ENCODE measurements at places on chromosomes 4 and X.
A peak's percentile ranks its signal among the peaks of the same experiment; 100 is the strongest.

- no peak for DNase-seq
Measured at GRCh38 chr4:23384741-23385140, 505.1 kb downstream of the PPARGC1A start.

DNA sequence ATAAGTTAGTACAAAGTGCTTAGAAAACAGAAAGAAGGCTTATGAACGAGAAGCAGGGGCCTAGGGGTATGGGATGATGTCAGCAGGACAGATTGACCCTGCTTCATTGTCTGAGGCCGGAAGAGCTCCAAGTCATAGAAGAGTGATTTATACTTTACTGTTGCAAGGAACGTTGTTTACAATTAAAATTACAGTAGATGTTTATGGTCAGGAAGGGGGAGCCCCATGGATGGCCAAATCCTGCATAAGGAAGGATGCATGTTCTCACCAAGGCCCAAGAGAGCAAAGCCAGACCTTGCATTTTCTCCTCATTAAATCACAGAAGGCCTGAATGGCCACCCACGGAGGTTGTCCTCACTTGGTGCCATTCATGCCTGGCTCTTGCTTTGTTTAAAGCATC is 115.3 kb downstream of the LDB2 start:
- DNase-seq = no peak

DNA sequence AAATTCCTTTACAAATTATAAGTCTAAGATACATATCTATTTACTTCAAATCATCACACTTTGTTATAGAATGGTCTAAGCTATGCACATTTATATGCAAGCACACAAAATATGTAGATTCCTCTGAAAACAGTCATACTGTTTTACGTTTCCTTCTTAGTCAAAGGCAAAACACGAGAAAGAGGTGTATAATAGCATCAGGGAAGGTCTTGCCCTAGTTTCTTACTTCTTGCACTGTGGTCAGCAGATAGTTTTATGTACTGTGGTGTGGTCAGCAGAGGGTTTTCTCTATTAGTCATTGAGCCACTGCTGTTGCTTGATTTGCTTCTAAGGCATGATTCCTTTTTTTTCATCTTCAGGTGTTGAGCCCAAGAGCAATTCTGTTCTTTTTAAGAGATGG is 117.7 kb downstream of the ADAM29 start:
- no peak for DNase-seq

- no peak for DNase-seq
Measured at GRCh38 chr4:25799522-25799921, 63.3 kb downstream of the SEL1L3 start.

- no peak for DNase-seq
Measured at GRCh38 chr4:15552557-15553362, 83.1 kb downstream of the CC2D2A start.

GRCh38 chrX:110284159-110284558 is 33.7 kb downstream of the AMMECR1 start:
- no peak for DNase-seq

DNA sequence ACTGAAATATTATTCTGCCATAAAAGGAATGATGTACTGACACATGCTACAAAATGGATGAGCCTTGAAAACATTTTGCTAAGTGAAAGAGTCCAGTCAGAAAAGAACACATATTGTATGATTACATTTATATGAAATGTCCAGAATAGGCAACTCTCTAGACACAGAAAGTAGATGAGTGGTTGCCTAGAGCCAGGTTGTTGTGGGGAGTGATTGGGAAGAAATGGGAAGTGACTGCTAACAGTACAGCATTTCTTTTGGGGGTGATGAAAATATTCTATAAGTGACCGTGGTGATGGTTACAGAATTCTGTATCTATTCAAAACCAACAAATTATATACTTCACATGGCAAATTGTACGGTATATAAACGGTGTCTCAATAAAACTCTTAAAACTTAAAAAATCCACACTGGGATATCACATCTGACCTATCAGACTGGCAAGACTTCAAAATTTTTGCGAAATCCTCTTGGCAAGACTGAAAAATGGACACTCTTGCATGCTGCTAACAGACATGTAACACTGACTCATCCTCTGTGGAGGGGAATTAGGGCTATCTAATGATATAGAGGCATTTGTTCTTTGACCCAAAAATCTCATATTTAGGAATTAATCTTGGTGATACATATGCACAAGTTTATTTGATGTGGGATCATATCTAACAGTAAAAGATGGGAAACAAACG is 71.8 kb downstream of the FAM13A start:
- no peak for DNase-seq

DNA sequence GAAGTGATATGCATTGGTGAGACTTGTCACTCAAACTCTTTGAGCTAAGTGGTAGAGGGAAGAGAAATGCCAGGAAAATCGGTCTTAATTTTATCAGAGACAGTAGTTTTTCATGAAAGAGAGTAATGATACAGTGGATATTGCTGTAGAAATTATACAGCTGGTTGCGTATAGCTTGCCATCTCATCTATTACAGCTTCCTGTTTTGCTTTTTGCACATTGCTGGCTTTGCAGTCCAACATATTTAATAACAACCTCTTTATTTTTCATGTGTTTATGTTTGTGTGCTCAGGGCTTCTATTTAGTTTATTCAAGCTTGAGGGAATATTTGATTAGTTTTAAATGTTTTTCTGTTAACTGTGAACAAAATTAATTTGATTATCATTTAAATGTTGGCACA is 11.5 kb downstream of the SMAD1 start:
- DNase-seq = no peak

GRCh38 chr4:54391104-54391503 is 162.0 kb downstream of the PDGFRA start:
- DNase-seq = no peak

- DNase-seq = no peak
Measured at GRCh38 chrX:40933706-40934425, 151.4 kb upstream of the USP9X start.

DNA sequence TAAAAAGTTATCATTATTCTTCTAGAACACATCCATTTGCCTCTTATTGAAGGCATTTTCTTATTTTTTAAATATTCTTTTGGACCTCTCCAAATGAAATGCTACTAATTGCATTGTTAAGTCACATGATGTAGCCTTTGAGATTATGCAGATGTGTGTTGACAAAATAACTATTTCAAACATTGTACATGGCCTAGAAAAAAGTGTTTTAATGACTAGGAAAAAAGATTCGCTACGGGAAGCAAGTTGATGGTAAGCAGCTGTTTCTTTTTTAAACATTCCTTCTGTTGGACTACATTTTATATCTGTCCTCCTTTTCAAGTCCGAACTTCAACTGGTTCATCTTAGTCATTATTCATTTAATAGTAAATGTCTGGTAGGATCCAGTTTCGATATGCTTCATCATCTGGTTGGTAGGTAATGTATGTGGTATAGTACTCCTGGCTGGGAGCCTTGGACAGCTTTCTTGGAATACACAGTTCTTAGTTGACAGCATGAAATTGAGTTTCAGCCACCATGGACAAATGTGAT is 34.3 kb upstream of the GUCY1A1 start:
- DNase-seq = no peak

GRCh38 chrX:110287605-110288004 is 30.3 kb downstream of the AMMECR1 start:
- DNase-seq = no peak

DNA sequence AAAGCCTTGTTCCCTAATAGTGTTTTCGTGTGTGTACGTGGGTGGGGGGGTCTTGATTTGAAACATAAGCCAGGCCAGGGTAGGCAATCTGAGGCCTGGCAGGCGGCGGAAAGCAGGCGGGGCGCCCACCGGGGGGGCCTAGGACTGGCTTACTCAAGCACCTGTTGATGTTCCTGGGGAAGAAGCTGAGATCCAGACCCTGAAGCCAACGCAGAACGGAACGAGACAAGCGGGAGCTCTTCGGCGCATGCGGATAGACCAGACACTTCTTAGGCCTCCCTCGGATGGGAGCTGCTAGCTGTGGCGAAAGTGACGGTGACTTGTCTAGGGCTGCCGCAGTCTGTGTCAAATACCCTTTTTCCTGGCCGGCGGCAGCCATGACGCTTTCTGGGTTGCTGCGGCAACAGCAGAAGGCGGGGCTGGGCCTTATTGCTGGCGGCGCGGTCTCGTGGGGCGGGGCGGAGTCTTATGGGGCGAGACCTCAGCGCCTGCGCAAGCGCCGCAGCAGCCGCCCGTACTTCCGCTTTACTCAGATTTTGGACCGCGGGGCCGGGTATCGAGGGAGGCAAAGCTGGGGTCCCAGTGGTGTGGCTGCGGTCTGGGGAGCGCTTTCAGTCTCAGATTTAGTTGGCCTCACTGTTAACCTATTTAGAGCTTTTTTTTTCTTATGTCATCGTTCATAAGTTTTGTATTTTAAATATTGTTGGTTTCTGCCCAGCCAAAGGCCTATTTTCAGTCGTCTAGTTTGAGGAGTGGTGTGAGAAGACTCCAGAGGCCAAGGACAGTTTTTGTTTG is at the start of gene SPATA4:
TSS of gene SPATA4 (minus strand) at position 402 of the 795 bp plus-strand sequence. CDS start at position 379, 23 bp downstream.
- DNase-seq = peak; percentile 91

DNA sequence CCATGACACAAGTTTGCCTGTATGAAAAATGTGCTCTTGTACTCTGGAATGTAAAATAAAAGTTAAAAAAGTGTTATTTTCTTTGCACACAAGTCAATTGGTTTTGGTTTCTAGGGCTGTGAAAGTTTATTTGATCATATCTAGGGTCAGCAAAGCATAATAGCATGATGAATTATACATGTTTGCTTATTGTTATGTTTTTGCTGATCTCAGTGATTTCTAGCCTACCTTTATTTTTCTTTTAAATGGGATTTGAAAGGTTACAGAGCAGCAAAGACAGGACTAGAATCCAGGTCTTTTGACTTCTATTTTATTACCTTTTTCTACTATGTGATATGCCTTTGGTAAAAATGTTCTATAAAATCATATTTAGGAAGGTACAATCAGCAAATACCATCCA is 481.0 kb downstream of the PRR32 start:
- DNase-seq = no peak

GRCh38 chr4:81465406-81466340 is 6.0 kb downstream of the RASGEF1B start:
- peak; percentile 78 for DNase-seq

DNA sequence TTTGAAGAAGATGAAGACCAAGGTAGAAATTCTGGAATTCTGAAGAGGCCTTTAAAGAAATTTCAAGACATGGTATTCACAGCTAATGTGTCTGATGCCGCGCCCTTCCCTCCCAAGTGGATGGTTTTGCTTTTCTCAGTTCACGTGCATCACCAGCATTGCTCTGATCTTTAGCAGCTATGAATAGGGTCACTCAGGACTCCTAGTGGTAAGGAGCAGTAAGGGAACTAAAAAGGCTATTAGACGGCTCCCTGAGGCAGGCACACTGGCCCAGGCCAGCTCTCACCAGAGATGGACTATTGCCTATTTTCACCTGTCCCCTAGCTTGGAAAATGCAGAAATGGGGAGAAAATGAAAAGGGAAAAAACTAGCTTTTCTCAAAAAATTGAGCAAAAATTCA is 447.5 kb upstream of the RASGEF1B start:
- DNase-seq = no peak

GRCh38 chrX:43974741-43975465 is 1.7 kb upstream of the NDP start:
- DNase-seq = no peak

DNA sequence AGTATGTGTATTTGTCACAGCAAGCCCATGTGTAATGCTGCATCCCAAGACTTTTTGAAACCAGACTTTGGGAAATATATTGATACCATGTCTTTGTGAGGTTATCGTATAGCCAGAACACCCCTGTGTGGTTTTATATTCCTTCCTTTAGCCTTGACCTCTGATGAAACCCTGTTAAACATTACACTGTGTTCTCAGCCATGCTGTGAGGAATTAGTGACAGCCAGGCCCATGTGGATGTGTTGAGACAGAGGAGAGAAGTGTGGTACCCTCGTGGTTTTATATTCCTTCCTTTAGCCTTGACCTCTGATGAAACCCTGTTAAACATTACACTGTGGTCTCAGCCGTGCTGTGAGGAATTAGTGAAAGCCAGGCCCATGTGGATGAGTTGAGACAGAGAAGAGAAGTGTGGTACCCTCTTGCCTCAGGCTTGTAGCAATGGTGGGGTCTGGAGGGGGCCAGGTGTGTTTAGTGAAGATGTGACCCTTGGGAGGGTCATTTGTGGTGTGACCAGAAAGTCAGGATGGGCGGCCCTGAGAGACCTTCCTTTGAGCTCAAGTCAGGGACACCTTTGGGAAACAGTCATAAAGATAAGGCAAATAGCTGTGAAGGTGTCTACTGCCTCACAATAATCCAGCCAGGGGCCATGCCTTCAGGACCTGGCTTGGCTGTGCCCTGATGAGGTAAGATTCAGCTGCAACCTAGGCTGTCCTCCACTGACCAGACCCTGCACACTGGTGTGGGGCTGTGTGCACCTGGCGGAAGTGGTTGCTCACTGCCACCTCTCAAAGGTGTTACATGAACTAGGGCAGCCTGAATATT is 110.0 kb downstream of the IRF2 start:
- DNase-seq = no peak

GRCh38 chr4:182261651-182262223 is 18.5 kb downstream of the TENM3 start:
- DNase-seq = no peak

- no peak for DNase-seq
Measured at GRCh38 chr4:185179488-185179887, 24.3 kb downstream of the CFAP97 start.

GRCh38 chr4:126081336-126081735 is 766.6 kb downstream of the FAT4 start:
- no peak for DNase-seq

GRCh38 chrX:135480076-135480475 is 40.4 kb upstream of the INTS6L start:
- no peak for DNase-seq

- DNase-seq = no peak
Measured at GRCh38 chr4:94678896-94679295, 78.9 kb upstream of the BMPR1B start.

GRCh38 chrX:139187738-139188137 is 342.8 kb upstream of the F9 start:
- DNase-seq = no peak

GRCh38 chr4:130124066-130124465 is 1028.1 kb downstream of the C4orf33 start:
- no peak for DNase-seq

- DNase-seq = no peak
Measured at GRCh38 chrX:2242326-2242725, 258.4 kb downstream of the DHRSX start.

- DNase-seq = no peak
Measured at GRCh38 chr4:161767116-161767515, 396.7 kb downstream of the FSTL5 start.

DNA sequence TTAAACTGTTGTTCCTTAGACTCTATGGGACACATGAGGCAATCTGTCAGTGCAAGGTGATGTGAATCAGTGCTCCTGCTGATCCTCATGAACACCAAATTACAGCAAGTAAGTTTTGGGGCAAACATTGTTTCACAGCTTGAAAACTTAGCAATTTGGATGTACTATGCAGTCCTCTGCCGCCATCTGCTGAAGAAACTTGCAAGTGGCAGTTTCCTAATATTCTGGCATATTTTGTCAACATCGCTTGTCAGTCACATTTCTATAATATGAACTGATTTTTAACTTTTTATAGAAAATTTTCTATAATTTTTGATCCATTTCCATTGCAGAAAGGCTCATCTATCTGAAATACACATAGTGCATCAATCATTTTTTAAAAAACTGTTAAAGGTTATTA is 56.3 kb downstream of the ZAR1 start:
- no peak for DNase-seq

GRCh38 chrX:14948691-14949090 is 75.5 kb downstream of the MOSPD2 start:
- no peak for DNase-seq

- no peak for DNase-seq
Measured at GRCh38 chrX:68115371-68115770, 317.9 kb downstream of the OPHN1 start.

- no peak for DNase-seq
Measured at GRCh38 chr4:11739992-11740391, 311.3 kb upstream of the HS3ST1 start.

GRCh38 chrX:15856636-15857035 is 2.0 kb upstream of the AP1S2 start:
- DNase-seq = no peak

All from NCI-H2029 (cell line).